ENCODE measurements at places on chromosomes 13 and 19.

- DNase-seq, result no peak
Observed at GRCh38 chr19:44574186-44574950, 39.0 kb upstream of the IGSF23 start.

GRCh38 chr13:48415516-48415915 is 2.6 kb upstream of the LPAR6 start:
- no peak for DNase-seq

DNA sequence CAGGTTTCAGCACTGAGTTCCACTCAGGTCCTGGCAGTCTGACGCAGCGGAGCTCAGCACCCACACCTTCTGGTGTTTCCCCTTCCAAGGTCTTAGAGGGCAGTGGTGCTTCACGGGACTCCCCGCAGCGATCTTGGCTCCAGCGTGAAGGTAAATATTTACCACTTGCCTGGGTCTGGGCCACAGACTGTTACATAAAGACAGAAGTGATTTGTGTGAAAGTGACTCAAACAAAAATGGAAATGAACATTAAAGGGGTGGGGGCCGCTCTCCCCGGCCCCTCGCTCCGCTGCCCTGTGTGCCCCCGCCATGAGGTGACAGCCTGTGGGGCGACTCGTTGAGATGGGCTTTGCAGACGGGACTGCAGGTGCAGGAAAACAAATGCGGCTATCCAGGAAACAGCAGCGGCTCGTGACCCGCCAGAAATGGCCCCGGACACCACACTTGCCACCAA is 55.0 kb downstream of the GGACT start:
- DNase-seq, result no peak

- no peak for DNase-seq
Observed at GRCh38 chr13:86585835-86586234, 786.6 kb upstream of the SLITRK6 start.

DNA sequence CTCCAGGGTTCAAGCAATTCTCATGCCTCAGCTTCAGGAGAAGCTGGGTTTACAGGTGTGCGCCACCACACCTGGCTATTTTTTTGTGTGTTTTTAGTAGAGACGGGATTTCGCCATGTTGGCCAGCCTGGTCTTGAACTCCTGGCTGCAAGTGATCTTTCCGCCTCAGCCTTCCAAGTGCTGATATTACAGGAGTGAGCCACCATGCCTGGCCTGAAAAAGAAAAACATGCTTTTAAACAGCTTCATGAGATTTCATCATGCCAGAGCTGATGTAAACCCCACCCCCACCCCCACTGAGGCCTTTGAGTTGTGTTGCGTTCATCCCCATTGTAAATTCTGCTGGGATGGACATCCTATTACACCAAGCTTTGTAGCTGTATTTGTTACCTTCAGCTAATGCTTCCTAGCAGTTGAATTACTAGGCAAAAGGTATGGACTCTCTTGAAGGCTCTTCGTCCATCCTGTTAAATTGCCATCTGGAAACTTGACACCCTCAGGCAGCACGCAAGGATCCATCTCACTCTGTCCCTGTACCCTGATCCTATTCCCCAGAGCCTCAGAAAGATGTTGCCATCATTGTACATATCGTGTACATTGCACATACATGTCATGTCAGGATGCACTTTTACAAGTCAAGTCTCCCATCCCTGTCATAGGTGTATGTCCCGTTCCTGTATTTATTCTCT is 47.3 kb downstream of the NFIX start:
- DNase-seq, result no peak

GRCh38 chr19:40754611-40755247 is 3.7 kb downstream of the SNRPA start:
- no peak for DNase-seq

DNA sequence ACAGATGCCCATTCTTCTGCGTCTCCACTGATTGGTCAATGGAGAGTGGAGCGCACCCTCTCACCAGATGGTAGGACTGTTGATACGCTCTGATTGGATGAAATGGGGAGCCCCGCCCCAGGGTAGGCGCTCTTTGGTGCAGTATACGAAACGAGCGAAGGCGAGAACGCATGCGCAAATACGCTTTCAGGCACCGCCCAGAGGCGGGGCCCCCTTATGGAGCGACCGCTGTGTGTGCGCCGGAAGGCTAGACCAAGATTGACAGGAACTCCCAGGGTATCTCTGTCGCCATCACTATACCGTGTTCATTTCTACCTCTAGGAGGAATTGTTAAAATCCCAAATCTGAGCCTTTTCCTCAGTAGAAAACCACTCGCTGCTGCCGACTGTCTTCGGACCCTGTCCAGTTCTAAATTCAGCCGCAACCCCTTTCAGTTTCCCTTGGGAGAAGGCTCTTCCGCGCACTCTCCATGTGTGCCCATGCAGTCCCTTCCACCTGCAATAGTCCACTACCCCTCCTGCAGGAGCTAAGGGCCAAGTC is 720 bp upstream of the HNRNPL start:
- no peak for DNase-seq

DNA sequence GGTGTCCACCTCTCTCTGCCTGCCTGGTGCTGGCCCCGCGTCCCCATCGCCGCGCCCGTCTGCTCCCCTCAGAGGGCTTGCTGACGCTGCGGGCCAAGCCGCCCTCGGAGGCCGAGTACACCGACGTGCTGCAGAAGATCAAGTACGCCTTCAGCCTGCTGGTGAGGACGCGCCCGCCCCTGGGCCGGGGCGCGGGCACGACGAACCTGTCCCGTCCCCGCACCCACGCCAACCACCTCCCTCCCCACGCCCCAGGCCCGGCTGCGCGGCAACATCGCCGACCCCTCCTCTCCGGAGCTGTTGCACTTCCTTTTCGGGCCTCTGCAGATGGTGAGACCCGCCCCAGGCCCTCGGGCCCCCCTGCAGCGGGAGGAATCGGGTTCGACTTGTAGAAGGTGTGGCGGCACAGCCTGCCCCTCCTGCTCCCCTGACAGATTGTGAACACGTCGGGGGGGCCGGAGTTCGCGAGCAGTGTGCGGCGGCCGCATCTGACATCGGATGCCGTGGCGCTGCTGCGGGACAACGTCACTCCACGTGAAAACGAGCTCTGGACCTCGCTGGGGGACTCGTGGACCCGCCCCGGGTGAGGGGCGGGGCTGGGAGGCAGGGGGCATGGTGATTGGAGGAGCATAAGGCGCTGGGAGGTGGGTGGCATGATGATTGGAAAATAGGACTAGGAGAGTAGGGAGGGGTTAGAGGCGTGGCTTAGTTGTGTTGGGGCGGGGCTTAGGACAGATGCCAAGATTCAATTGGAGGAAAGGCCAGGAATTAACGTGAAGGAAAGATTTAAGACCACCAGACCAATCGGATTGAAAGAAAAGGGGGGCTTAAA is 6.6 kb downstream of the EPS8L1 start:
- DNase-seq, result peak; percentile 57

DNA sequence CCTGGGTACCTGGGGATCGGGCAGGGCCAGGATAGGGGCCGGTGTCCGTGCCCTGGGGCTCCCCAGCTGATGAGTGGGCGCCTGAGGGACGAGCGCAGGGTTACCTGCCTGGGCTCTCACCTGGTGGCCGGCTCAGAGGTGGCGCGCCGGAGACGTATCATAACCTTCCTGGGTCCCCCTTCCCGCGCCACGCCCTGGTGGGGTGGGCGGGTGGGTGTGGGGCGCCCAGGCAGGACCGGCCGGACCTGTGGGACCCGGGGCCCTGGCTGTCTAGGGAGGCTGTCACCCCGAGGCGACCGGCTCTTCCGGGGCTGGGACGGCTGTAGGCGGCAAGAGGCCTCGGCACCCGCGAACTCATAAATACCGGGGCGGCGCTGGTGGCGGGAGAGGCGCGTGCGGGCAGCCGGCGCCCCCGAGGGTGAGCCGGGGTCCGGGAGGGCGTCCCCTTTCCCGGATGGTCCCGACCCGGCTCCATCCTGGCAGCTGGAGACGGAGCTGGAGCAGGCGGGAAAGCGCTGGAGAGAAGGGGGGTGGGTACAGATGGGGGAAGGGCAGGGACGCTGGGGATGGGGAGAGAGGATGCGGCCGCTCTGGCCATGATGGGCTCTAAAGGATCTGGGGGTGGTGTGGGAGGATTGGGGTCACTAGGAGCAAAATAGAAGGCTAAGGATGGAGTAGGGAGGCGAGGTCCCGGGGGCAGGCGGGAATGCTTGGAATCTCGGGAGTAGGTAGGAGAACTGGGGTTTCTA is at the start of gene ACP7:
Gene ACP7 (plus strand): TSS at position 386 of the 749 bp plus-strand sequence. CDS start 902 bp downstream, outside the sequence.
- DNase-seq, result no peak

- DNase-seq, result no peak
Observed at GRCh38 chr13:99045396-99045795, 67.5 kb upstream of the DOCK9 start.

GRCh38 chr13:37074703-37075102 is 15.2 kb upstream of the SUPT20H start:
- DNase-seq, result no peak

GRCh38 chr13:48910686-48911085 is 65.0 kb upstream of the FNDC3A start:
- DNase-seq, result no peak

- DNase-seq, result no peak
Observed at GRCh38 chr19:50377051-50377461, 799 bp downstream of the NR1H2 start.

DNA sequence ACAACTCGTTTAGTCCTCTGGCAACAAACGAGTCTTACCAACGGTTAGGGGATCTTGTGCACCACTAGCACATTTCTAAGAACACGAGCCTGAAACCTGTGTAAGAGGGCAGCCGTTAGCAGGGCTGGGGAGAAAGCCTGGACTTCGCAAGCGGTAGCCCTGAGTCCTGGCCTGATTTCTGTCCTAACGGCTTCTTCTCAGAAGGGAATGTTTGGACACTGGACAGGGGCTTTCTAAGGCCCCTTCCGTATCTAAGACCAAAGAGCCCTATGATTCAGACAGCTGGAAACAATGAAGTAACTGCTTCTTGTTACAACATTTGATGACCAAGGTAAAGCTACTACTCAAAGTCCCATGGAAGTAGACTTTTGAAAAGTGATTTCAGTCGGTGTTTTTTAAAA is 2.2 kb downstream of the ANKRD10 start:
- DNase-seq, result peak; percentile 38

GRCh38 chr19:3478409-3479176 is 1.7 kb downstream of the SMIM24 start:
- DNase-seq, result no peak

DNA sequence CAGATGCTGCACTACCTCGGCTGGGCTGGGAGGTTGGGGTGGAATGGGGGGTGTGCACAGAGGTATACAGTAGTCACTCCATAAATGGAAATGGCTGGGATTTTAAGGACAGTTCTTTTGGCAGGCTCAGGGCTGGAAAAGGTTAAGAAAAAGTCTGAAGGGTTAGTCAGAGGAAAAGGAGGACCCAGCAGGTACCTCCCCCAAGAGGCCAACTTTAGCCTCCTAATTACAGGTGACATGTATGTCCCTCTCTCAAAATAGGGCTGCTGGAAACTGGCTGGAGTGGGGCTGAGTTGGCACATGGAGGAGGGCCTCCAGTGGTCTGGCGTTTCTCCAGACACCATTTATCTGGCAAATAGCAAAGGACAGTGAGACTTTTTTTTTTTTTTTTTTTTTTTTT is 994 bp downstream of the CCDC194 start:
- no peak for DNase-seq

DNA sequence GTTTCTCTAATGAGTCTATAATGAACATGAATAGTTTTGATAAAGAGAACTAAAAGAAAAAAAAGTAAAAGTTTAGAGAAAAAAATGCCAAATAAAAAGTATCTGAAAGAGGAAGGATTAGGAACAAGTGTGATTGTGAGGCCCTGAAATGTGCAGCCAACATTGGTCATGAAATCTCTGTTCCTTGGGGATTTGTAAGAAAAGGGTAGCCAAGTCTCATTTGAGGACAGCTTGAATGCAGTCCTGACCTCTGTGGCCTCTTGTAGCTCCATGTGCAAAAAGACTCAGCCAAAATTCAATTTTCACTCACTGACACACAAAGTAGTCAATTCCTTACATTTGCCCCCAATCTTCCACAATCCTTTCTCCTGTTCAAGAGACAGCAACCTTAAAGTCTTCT is 167.9 kb downstream of the KLF12 start:
- no peak for DNase-seq

GRCh38 chr13:54573186-54573585 is 1544.6 kb downstream of the OLFM4 start:
- no peak for DNase-seq

GRCh38 chr19:16891696-16892382 is 3.0 kb downstream of the F2RL3 start:
- DNase-seq, result no peak

- DNase-seq, result no peak
Observed at GRCh38 chr19:5809053-5809452, 4.2 kb downstream of the NRTN start.

DNA sequence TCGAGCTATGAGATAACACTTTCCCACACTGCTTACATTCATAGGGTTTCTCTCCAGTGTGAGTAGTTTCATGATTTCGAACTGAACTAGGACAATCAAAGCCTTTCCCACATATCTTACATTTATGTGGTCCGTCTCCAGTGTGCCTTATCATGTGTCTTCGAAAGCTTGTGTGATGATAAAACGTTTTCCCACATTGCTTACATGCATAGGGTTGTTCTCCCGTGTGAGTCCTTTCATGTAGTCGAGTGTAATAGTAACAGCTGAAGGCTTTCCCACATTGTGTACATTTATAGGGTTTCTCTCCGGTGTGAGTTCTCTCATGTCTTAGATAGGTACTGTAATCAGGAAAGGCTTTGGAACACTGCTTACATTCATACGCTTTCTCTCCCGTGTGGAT is 16.3 kb downstream of the ZNF823 start:
- DNase-seq, result no peak

DNA sequence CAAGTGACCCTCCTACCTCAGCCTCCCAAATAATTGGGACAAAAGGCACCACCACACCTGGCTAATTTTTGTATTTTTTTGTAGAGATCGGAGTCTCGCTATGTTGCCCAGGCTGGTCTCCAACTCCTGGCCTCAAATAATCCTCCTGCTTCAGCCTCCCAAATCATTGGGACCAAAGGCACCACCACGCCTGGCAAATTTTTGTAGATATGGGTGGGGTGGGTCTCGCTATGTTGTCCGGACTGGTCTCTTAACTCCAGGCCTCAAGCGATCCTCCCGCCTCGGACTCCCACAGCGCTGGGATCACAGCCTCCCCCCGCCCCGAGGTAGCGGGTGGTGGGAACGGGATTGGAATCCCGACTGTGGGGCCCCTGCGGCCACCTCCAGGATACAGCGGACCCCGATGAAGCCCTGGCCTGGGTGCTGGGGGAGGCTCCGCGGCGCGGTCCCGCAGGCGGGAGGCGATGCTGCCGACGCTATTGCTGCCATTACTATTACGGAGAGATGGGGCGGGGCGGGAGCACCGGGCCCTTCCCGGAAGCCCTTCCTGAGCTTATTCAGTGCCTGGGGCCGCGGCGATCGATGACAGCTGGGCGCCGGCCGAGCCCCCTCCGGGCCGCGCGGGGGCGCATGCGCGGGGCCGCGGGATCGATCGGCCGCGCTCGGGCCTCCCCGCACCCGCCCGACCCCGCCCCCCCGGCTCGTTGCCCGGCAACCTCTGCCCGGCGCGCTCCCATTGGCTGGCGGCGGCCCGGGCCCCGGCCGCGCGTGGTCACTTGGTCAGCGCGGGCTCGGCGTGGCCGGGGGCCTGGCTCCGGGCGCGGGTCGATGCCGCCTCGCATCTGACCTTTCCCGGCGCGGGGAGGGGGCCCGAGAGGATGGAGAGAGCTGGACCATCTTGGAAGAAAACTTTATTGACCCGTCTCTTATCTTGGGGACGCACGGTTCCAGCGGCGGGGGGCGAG is 27.9 kb upstream of the ONECUT3 start:
- DNase-seq, result no peak
